Upper lobe of left lung (tissue), 6 donors: ENCODE measurements at places on chromosomes 7 and 10.

GRCh38 chr10:38043516-38043915 is 33.0 kb downstream of the ZNF33A start:
- DNase-seq: no peak

GRCh38 chr7:85638394-85638793 is 451.5 kb upstream of the SEMA3D start:
- DNase-seq: no peak

- no peak for DNase-seq
Measured at GRCh38 chr7:155856656-155857055, 44.4 kb upstream of the SHH start.

DNA sequence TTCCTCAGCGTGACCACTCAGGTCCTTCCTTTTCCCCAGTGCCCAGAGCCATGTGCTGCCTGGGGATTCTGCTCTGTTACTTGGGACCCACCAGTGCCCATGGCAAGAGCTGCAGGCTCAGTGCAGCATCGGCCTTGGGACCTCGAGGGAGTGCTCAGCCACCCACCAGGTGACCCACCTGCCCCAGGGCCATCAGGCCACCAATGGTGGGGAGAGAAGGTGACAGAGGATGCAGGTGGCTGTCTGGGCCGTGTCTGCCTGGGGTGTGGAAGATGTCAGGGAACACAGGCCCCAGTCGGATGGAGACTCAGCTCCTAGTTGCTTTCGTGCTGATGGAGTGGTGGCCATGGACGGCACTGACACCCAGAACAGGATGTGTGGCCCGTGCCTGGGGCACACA is 104.7 kb upstream of the FAM20C start:
- peak; percentile 58 for DNase-seq

- DNase-seq: no peak
Measured at GRCh38 chr10:108434559-108435252, 1270.2 kb upstream of the SORCS1 start.

- DNase-seq: no peak
Measured at GRCh38 chr10:102604439-102604841, 39.8 kb upstream of the TRIM8 start.

GRCh38 chr10:101157756-101158458 is 26.8 kb downstream of the TLX1 start:
- no peak for DNase-seq

DNA sequence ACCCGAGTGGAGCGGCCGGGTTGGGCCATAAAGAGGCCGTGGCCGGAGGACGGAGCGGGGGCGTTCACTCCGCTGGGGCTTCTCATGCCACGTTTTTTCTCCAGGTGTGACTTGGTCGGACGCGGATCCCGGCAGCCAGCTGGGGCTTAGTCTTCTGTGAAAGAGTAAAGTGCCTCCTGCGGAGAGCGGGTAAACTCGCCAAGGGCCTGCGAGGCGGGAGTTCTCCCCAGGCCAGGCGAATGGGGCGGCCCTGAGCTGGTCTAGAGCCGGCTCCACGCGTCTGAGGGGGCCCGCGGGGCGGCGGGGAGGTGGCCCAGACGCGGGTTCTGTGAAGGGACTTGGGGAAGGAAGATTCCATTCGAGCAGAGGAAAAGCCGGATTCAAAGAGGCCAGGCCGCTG is 86.3 kb upstream of the VIPR2 start:
- DNase-seq: no peak

GRCh38 chr7:66055321-66055956 is 20.2 kb upstream of the ASL start:
- DNase-seq: no peak

DNA sequence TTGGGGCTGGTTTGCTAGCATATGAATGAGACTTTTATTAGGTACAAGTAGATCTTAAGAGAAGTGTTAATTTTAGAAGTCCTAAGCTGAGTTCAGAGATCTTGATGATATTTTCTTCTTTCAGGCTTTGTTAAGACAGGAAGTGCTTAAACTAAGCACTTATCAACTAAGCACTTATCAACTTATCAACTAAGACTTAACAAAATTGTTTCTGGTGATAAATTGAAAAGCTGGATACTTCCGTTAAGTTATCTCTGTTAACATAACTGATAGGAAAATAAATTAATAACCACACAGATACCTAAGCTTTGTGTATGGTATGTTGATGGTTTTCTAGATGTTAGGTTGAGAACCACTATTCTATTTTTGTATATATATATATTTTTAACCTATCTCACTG is 113.7 kb downstream of the PHTF2 start:
- no peak for DNase-seq

- DNase-seq: no peak
Measured at GRCh38 chr7:123030631-123031030, 35.1 kb upstream of the TAS2R16 start.
